ENCODE measurements at places on chromosomes 2 and 18.

GRCh38 chr2:121888189-121888557, 132.7 kb downstream of the TSN start:
- DNase-seq, result peak; percentile 18

DNA sequence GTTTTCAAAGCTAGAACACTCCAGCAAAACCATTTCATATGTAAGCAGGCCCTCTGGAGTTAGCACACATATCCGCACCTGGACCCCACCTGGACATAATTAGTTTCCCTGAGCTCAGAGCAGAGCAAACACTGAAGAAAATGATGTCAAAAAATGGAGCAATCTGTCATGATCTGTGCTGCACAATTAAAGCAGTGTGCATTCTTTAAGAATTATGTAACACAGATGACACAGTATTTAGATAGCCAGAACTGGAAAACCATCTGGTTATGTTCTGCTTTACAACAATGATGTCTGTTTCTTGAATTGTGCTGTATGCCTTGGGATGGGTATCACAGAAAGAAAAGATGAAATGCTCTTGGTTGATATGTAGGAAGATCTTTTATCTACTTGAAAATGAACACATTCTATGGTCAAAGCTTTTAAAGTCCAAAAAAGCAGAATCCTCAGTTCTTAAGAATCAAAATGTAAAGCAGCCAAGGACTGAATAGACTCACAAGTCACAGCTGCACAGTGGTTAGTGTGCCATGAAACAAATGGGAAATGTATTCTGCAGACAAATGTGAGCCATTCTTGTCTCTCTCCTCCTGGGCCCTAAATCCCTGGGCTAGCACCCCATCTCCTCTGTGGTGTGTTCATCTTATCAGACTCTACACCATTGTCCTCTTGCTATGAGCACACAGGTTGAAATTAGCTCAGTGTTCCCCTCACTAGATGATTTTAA, 36.8 kb downstream of the HRH4 start:
- DNase-seq, result no peak

GRCh38 chr2:183490914-183491313, 366.7 kb downstream of the NUP35 start:
- no peak for DNase-seq

- DNase-seq, result no peak
Measured at GRCh38 chr2:111135910-111136297, 15.2 kb downstream of the BCL2L11 start.

GRCh38 chr18:58005011-58005410, 39.0 kb upstream of the NEDD4L start:
- no peak for DNase-seq

DNA sequence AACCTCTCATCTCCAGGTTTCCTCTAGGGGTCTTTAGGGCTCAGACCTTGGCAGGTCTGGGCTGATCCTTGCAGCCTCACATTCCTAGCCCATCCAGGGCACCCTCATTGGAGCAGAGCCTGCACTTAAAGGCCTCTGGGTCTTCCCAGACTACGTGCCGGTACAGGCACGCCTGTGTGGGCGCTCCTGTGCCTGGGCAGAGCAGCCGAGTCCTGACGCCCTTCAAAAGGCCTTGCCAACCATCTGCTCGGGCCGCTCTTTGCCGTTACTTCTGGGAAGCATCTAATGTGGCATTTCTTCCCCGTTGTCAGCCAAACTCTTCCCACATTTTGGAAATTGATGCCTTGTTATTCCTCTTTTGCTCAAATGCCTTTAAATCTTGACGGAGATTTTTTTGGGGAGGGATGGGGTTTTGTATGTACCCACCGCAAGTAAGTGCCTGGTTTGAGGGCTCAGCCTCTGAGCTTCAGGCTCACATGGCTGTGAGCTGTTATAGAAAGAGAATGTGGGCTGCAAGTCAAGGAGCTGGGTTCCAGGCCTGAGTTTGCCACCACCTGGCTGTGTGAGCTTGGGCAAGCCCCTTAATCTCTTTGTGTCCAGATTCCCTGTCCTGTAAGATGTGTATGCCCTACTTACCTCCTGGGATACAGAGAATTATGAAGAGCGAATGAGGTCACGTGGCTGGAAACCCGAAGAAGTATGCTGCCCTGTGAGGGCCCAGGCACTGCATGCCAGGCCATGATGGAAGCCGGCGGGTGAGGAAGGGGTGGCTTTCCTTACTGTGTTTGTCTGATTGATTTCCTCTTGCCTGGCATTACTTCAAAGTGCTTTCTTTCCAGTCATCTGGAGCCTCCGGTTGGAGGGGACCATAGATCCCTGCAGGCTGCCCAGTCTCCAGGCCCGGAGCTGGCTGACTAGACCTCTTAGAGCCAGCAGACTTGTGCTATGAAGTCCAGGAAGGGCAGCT, 20.6 kb downstream of the EHD3 start:
- no peak for DNase-seq

GRCh38 chr18:43125471-43125870, 10.0 kb upstream of the RIT2 start:
- DNase-seq, result no peak

DNA sequence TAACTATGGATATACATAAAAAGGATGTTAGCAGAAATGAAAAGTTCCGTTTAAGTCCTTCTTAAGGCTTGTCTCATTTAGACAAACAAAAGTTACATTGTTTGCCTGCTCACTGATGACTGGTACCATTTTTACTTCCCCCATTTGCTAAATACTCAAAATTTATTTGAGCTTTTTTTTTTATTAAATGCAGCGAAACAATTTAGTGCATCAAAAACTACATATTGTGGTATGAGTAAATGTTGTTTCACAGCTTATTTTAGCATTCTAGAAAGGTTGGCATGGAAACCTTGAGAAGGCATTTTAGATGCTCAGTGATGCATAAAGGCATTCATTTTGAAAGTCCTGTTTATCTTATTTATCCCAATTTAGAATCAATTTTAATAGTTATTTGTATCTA, 100.0 kb downstream of the MAP2 start:
- DNase-seq, result no peak

All from stimulated activated CD4-positive, alpha-beta T cell treated with anti-CD3 and anti-CD28 coated beads, Interleukin-2, amount 100 ng/mL, for 48 hours (primary cell).